Suppressor macrophage treated with lipopolysaccharide for 4 hours (primary cell): ENCODE measurements at places on chromosomes 6 and 20.

DNA sequence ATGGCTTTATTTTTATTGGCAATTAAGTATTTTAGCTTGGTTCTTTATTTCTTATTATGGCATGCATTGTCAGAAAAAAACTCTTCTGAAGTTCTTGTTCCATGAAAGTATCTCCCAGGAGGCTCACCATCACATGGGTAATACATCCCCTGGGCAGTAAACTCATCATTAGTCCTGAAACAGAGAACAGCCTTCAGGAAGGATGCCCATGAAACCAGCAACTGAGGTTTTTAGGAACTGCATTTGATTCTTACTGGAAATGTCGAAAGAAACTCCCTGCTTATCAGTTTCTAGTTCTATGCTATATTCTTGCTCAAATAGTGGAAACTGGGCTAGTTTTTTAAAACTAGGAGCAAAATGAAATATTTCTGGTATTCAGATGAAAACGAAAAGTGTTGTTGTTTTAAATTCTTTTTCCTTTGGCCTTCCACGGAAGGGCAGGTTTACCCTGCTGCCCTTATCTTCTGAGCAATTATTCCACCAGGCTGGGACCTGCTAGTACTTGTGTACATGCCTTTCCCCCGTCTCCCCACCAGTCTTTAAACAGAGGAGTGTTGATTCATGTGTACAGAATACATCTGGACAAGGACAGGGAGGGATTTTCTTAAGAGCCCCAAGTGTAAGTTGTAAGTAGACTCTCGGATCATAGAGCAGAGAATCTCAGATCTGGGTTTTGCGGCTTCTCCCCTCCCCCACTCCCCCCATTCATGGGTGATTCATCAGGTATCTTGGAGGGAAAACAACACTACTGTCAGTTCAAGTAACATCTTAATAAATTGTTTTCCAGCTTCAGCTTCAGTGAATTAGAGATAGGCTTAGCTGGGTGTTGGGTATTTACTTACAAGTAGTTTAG lies 81.5 kb downstream of the RTN4IP1 start:
- peak; percentile 68 for DNase-seq

GRCh38 chr6:80480421-80481157 lies 374.1 kb downstream of the BCKDHB start:
- DNase-seq = no peak

DNA sequence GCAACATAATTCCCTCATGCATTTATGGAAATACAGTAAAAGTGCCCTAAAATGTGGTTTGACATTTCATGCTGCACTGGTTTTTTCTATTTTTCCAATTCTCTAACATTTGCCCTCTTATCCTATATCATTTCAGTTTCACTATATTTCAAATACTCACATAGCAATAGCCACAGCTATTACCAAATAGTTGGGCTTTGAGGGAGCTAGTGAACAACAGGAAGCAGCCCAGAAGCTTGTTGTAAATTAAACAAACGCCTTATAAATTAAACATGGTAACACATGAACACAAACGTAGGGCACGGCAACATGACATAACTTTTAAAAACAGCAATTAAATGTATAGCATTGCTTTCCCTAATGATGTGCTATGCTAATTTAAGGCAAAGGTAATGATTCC lies 469.0 kb downstream of the CDC5L start:
- DNase-seq = peak; percentile 24

- no peak for DNase-seq
These were observed 16.0 kb downstream of the MYH7B start for GRCh38 chr20:34971561-34972235.

DNA sequence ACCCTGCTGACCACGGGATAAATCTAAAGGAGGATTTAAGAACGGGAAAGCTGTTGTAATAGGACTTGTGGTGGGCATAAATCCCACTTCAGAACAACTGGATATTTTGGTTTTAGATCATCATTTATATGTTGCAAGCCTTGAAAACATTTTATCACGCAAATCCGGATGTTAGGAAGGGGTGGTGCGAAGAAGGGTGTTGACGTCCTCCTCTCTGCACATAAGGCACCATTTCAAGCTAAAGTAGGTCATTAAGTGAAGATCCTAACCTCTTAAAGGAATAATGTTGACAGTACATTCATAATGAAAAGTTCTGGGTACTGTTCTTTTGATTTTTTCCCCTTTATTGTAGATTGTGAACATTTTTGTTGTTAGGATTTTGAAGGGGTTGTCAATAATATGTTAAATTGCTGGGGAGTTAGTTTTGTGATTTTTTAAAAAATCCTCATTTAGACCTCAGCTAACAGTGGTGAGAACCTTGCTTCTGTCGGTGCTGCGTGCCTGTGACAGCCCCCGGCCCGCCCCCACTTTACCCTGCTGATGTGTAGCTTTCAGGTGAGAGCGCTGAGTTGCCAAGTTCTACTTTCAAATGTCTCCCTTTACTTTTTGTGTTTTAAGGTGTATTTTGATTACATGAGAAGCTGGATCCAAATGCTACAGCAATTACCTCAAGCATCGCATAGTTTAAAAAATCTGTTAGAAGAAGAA lies 88.8 kb downstream of the MAP3K4 start:
- DNase-seq = no peak

GRCh38 chr6:53796791-53797190 lies 2.0 kb downstream of the LRRC1 start:
- DNase-seq = peak; percentile 12

GRCh38 chr6:52371656-52372191 lies 9.8 kb downstream of the PAQR8 start:
- DNase-seq = no peak

- DNase-seq = no peak
These were observed 11.9 kb upstream of the CST8 start for GRCh38 chr20:23479043-23479442.

GRCh38 chr6:42300185-42300584 lies 82.5 kb upstream of the MRPS10 start:
- DNase-seq = no peak
